NCI-H1436 treated with DMSO at 0.1 percent for 48 hours (cell line): ENCODE measurements at places on chromosomes 3 and 15.

- no peak for DNase-seq
Observed at GRCh38 chr3:77648214-77648613, 608.3 kb downstream of the ROBO2 start.

DNA sequence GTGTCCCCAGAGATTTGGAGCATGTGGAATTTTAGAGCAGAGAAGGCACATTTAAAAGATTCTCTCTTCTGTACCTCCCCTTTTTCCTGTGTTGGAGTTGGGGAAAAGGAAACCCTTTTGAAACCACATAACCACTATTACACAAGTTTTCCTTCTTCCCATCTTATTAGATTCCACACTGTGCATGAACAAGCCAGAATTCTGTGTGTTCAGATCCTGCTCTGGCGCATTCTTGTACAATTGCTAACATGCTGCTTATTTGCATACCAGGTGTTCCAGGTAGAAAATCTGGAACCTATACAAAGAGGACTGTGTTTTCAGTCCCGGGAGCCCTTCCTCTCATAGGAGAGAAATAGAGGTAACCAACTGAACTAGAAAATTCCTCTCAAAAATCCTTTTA, 2.6 kb upstream of the CIB2 start:
- DNase-seq = no peak

DNA sequence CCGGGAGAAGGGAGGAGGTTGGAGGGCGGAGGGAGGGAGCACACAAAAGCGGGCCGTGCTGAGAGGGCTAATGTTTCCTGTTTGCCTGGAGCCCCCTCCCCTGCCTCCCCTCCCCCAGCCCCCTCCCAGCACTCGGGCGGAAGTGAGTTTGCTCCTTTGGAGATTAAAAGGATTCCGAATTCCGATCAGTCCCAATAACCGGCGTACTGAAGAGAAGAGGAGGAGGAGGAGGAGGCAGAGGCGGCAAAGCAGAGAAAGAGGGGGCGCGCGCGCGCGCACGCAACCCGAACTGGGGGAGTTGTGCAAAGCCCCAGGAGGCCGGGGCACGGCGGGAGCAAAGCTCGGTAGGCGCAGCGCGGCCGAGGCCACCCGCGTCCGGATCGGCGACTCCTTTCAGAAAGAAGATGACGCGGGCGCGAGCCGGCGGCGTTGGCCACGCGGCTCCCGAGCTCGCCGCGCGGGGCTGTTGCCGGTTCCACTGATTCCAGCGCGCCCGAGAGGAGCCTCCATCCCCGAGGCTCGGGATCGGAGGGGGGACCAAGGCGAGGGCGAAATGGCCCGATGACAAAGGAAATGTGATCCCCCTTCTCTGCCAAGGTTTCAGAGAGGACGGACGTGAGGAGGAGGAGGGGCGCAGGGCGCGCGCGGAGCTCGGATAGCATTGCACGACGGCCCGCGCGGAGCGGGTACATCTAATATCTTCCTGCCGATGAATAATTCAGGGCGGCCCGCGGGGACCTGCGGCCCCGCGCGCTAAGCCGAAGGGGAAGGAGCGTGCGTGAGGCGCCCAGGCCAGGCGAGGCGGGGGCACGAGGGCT, 1.1 kb upstream of the TRIM71 start:
- DNase-seq = no peak

GRCh38 chr15:89648106-89649012, 6.9 kb downstream of the KIF7 start:
- DNase-seq = no peak

GRCh38 chr3:47512416-47513124, 942 bp downstream of the ELP6 start:
- DNase-seq = no peak

GRCh38 chr3:132346841-132347736, 29.9 kb downstream of the ACP3 start:
- DNase-seq = no peak

DNA sequence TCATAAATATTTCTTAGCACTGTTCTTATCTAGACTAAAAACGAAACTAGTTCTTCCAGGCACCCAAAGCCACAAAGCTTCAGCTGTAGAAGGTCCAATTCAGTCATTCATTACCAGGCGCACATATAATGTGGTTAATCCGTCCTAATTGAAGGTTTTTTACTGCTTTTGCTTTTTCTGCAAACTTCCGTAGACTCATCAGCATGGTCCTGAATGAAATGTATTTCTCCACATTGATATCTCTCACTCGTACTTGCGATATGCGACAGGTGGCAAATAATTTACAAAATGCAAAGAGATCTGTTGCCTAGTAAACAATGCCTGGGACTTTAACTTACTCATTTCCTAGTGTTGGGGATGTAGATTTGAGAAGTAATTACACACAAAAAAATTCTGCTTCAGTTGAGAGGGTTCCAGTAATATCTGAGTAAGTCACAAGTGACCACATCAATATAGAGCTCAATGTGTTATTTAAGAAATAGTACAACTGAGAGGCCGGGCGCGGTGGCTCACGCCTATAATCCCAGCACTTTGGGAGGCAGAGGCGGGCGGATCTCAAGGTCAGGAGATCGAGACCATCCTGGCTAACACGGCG, 75.0 kb upstream of the MBNL1 start:
- no peak for DNase-seq

- DNase-seq = no peak
Observed at GRCh38 chr3:186882881-186883685, 40.6 kb downstream of the ADIPOQ start.

DNA sequence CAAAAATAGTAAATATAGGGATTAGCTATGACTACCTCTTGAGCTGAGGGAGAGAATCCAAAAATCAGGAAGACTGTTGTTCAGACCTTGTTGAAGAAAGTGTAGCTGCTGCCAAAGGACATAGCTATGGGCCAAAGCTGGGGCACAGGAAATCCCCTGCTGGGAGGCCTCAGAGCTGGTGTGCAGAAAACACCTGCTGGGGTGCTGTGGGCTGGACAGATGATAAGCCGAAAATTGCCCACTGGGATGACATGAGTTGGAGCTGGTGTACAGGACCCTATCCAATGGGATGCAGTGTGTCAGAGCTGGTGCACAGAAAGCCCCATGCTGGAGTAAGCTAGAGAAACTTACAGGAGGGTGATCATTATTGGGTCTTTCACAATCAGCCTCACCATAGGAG, 121.9 kb downstream of the NEO1 start:
- DNase-seq = no peak

GRCh38 chr15:81113861-81114291, 20.2 kb upstream of the CFAP161 start:
- DNase-seq = no peak

DNA sequence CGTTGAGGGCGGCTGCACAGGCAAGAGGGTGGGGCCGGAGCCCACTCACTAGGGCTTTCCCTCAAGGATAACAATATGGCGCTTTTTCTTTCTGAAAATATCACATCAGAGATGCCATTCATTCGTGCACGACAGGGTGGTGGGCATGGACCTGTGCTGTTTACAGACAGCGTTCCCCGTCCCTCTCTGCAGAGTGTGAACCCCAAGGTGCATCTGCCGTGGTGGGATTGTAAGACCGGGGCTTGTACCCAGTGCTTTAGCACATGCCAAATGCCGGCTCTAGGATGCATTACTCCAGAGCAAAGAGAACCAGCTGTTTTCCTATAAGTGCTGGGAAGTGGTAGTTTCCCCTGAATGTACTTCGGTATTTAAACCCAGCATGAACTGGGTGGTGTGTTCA, 37.0 kb downstream of the CHDH start:
- DNase-seq = no peak

- DNase-seq = no peak
Observed at GRCh38 chr3:100136921-100137320, 22.6 kb upstream of the FILIP1L start.

DNA sequence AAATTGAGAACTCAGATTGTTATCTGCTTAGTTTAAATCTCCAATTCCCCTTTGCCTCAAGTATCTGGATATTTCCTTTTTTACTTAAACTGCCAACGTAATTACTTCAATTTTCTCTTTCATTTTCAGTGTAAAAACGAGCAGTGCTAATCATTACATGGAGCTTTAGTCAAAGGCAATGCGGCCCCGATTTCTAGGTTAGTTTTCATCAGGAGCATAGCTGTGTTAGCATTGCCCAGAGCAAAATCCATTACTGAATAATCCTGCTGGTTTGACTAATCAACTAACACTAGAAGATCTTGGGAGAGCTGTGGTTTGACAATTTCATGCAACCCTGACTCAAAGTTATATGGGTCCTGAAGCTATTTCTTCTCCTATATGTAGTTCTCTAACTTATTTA, 46.2 kb downstream of the ZPLD1 start:
- DNase-seq = no peak

DNA sequence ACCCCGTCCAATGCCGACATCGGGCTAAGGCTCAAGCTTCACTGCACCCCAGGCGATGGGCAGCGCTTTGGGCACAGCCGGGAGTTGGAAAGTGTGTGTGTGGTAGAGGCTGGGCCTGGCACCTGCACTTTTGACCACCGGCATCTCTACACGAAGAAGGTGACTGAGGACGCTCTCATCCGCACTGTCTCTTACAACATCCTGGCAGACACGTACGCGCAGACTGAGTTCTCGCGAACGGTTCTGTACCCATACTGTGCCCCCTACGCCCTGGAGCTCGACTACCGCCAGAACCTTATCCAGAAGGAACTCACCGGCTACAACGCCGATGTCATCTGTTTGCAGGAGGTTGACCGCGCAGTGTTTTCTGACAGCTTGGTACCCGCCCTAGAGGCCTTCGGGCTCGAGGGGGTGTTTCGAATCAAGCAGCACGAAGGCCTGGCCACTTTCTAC, 1.0 kb downstream of the PDE12 start:
- no peak for DNase-seq

- no peak for DNase-seq
Observed at GRCh38 chr15:60975952-60976351, 253.2 kb downstream of the RORA start.

GRCh38 chr3:196159952-196160804, 51.0 kb downstream of the ZDHHC19 start:
- no peak for DNase-seq
